ENCODE measurements at places on chromosomes 1 and 21.

GRCh38 chr1:93519199-93519829 is 71.4 kb downstream of the FNBP1L start:
- no peak for DNase-seq

- no peak for DNase-seq
Observed at GRCh38 chr1:24720152-24720551, 25.1 kb upstream of the CLIC4 start.

- DNase-seq: no peak
Observed at GRCh38 chr1:179175011-179175841, 54.3 kb downstream of the ABL2 start.

DNA sequence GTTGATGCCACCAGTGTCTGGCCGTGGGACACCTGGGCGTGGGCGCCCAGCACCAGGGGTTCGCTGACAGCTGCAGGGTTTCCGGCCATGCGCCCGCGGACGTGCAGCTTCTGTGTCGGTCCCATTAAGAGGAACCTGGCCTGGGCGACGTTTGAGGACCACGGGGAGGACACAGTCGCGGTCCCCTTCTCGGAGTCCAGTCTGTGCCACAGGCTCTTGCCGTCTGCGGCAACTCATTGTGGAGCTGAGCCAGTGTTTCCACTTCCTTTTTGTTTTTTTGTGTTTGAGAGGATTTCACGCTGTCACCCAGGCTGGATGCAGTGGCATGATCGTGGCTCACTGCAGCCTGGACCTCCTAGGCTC is 1.6 kb upstream of the C1orf159 start:
- DNase-seq: no peak

- no peak for DNase-seq
Observed at GRCh38 chr1:221470000-221470698, 271.7 kb downstream of the DUSP10 start.

DNA sequence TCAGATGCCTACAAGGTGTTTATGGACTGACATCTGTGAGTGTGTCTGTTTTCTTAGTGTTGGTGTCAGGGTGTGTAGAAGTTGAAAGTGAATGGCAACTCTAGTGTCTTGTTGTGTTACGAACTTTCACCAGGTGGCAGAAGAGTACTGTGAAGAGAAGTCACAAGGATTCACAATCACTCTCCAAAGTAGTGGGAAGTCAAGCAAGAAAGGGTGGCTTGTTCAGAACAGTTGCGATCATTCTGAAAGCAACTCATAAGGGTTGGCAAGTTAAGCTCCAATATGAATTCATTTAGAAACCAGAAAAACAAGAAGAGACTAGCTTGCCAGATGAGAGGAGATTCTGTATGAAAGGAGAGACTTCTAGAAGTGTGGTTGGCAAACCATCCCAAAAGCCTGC is 86.1 kb downstream of the FASLG start:
- peak; percentile 16 for DNase-seq

DNA sequence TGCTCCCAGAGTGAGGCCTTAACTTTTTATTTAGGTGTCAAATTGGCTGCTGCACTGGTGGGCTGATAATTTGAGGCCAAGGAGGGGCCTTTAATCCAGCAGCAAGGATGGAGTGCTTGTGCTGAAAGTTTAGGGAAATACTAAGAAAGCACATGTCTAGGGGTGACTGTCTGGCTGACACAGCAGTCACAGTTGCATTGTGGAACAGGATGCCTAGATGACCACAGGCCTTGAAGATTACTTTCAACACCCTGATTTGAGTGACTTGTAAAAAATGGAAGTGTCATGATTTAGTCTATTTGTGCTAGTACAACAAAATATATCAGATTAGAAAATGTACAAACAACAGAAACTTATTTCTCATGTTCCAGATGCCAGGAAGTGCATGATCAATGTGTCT is 57.7 kb downstream of the ZNF697 start:
- no peak for DNase-seq

- DNase-seq: no peak
Observed at GRCh38 chr1:221878134-221878533, 136.2 kb upstream of the DUSP10 start.

DNA sequence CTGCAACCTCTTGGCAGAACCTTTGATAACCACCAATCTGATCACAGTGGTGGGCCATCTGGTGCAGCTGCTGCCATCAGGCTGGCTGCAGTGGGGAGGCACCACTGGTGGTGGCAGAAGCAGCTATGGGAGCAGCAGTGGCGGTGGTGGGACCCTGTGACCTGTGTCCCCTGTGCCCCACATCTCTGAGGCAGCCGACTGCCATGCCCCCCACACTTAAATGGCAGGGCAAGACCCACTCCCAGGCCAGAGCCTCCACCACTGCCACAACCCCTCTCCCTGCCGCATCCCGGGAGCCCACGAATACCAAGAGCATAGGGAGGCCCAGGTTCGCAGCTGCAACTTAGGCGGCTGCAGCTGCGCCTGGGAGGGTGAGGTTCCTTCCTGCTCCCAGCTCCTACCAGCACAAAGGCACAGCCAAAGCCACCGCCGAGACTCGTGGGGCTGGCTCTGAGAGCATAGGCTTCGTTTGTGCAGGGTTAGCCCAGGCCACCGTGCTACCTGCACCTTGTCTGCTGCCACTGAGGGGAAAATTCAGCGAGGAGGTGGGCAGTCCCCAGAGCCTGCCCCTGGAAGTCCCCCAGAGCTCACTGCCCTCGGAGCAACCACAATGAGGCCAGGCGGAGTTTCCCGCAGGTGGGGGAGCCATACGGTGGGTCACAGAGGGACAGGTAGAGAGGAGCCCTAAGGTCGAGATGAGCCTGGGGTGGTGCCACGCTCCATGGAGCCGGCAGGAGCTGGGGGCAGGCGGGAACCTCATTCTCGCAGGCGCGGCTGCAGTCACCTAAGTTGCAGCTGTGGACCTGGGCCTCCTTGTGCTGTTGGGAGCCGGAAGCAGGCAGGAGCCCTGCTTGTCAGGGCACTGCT is 518.7 kb downstream of the RWDD3 start:
- DNase-seq: no peak

DNA sequence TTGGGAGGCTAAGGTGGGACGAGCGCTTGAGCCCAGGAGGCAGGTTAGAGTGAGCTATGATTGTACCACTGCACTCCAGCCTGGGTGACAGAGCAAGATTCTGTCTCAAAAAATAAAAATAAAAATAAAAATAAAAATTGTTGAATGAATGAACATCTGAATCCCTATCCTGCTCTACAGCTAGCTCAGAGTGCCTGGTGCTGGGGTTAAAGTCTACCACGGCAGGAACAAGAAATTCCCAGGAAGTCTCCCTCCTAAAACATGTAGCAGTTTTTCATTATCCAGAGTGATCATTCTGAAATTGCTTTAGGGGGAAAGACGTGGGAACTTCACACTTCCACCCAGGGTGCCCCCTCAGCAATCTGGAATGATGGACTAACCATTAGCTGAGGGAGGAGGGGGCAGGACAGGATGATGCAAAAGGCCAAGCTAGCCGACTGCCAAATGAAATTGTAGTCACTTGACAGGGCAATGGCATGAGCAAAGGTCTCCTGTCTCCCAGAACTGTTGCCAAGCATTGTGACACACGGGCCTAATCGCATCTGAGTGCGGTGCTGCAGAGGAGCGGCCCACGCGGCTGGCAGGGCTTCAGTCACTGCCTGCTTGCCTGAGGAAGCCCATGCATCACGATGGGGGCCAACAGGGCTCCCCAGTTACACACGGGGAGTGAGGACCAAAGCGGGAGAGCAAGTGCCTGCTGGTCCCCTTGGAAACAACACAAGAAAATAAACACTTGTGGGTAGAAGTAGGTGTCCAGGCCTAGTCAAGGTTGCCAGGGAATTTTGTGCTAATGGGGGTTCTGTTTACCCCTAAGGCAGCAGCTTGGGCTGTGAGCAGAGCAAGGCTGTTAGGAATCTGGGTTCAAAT is 85.7 kb downstream of the NENF start:
- no peak for DNase-seq

DNA sequence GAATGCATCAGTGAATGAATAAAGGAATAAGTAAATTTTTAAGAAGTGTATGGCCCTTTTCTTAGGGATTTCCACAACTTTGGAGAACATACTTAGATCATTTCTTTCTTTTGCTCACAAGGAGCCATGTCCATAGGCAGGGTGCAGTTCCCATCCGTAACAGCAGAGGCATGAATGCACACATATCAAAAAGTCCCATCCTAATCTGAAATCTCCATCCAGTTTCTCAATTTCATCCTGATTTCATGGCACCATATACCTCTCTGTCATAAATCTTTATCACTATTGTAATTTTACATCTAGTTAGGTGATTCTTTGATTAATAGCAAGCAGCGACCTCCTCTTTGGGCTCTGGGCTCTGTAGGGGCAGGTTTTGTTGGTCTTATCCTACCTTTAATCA is 359.2 kb downstream of the RRAGC start:
- DNase-seq: no peak

DNA sequence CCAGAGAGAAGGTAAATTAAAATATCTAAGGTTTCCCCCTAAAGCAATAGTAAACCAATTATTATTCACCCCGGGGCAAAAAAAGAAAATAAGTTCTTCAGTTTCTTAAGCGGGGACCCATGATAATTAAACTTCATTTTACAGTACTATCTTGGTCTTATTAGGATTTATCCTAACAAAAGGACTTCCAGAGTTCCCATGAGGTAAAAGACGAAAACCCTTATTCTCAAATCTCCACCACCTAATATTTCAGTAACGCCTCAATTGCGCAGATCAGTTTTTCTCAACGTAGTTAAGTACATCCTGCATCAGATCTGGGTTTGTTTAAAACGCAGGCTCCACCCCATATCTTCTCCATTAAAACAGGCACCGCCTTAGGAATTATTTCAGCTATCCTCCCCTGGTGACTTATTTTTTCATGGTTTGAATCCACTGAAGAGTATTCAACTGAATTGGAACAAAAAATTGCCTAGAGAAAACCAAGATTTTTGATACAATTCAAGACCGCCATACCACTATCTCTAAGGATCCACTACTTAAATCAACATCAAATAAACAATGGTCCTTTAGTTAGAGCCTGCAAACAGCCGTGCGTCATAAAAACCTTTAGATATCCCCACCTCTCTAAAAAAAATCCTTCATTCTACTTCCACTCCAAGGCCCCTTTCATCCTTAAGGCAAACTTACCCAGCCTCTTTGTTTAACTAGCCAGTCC is 1.7 kb downstream of the MCL1 start:
- peak; percentile 23 for DNase-seq

GRCh38 chr1:222923506-222923905 is 108.7 kb downstream of the DISP1 start:
- no peak for DNase-seq

DNA sequence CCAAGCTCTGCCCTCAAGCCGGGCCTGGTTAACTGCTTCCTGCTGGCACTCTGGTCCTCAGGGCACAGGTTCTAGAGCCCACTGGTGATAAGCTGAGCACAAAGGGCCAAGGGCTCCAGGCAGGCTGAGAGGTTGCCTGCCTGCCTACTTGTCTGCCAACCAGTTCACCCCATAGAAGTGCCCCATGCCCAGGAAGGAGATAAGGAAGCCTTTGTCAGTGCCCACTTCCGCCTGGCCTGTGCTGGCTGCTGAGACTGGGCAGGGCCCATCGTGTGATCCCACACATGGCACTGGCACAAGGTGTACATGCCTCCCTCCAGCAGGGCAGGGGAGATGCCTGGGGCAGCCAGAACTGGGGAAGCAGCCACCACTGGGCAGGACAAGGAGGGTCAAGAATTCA is 24.1 kb downstream of the SLC9A1 start:
- DNase-seq: no peak

GRCh38 chr1:227006226-227006796 is 66.2 kb downstream of the COQ8A start:
- no peak for DNase-seq

DNA sequence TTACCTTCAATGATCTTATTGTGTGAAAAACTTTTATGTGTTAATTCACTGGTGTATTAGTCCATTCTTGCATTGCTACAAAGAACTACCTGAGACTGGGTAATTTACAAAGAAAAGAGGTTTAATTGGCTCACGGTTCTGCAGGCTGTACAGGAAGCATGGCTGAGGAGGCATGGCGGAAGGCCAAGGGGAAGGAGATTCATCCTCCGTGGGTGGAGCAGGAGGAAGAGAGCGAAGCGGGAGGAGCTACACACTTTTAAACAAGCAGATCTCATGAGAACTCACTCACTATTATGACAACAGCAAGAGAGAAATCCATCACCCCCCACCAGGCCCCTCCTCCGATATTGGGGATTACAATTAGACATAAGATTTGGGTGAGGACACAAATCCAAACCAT is 44.2 kb upstream of the RGS7 start:
- DNase-seq: no peak

DNA sequence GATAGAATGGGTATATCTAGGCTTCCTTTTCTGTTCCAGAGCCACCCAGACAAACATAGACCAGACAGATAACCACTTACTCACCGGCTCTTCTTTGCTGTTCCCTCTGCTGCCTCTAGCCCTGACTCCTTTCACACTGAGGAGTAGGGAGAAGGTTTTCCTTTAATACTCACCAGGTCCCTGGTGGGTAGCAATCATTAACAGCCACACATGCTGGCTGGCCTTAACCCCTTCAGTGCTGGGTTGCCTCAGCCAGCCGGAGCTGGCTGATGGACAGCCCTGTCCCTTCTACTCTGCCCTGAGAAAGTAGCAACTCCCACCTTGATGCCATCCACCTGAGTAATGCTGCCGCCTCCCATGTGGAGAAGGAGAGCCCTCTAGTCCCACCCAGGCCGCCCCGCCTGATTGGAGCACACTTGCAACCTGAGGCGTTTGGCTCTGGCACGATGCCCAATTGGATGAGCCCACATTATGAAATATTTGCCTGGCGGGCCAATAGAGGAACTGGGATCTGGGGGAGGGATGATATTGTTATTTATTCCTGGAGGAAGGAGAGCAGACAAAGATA is 71.6 kb downstream of the PLEKHA6 start:
- DNase-seq: no peak

GRCh38 chr1:209879539-209879938 is 51.8 kb downstream of the UTP25 start:
- peak; percentile 74 for DNase-seq

DNA sequence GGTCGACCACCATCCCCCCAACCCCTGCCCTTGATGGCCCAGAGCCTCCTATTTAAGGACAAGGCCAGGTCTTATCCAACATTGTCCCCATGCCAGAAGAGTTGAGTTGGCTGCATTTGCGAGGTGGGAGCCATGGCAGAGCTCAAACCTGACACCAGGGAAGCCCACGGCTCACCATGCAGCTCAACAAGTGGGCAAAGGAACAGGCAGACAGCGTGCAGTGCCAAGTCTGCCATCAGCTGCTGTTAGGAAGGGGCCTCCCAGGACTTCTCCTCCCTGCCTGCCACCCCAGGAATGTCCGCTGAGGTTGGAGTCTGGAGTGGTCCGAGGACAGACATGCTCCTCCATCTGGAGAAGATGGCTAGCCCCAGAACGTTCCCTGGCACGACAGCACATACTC is 19.9 kb downstream of the SLC45A3 start:
- DNase-seq: no peak

Data from NCI-H1105 treated with DMSO at 0.1 percent for 48 hours (cell line).